CD4-positive, alpha-beta memory T cell (primary cell): ENCODE measurements at places on chromosomes 6 and 20. TPM values are rescaled to one million over a fixed set of nuclear protein-coding genes. Genes with fewer than 3 reads are reported as not detected.

The LAMP5 gene
- not detected for total RNA-seq

The PXMP4 gene
- total RNA-seq = 15.7 TPM

The LY86 gene
- total RNA-seq = 1.5 TPM

The CLIC5 gene
- total RNA-seq = 18.4 TPM

The MROH8 gene
- total RNA-seq = 1.5 TPM

The NKX2-4 gene
- not detected for total RNA-seq

The RAET1G gene
- not detected for total RNA-seq

The ZDHHC14 gene
- total RNA-seq = 1.7 TPM

The MAK gene
- total RNA-seq = not detected

The FNDC11 gene
- total RNA-seq = 1.2 TPM

The NINL gene
- total RNA-seq = 3.4 TPM

The GFOD1 gene
- 1.1 TPM for total RNA-seq

The E2F1 gene
- 2.2 TPM for total RNA-seq

The DSP gene
- total RNA-seq = not detected

The REM1 gene
- not detected for total RNA-seq

The UBE2V1 gene
- 133 TPM for total RNA-seq

The FRMD1 gene
- total RNA-seq = not detected

The TGM2 gene
- total RNA-seq = 0.67 TPM

The WTAP gene
- total RNA-seq = 151 TPM

The GRM1 gene
- total RNA-seq = not detected

The RAET1L gene
- not detected for total RNA-seq

The BANF2 gene
- not detected for total RNA-seq

The TNFRSF21 gene
- total RNA-seq = 0.23 TPM

The MATN4 gene
- total RNA-seq = not detected

The PHACTR1 gene
- total RNA-seq = 0.44 TPM

The NKAIN4 gene
- total RNA-seq = not detected
